Substantia nigra (tissue), 51 donors: ENCODE measurements at places on chromosomes 5 and 9.

DNA sequence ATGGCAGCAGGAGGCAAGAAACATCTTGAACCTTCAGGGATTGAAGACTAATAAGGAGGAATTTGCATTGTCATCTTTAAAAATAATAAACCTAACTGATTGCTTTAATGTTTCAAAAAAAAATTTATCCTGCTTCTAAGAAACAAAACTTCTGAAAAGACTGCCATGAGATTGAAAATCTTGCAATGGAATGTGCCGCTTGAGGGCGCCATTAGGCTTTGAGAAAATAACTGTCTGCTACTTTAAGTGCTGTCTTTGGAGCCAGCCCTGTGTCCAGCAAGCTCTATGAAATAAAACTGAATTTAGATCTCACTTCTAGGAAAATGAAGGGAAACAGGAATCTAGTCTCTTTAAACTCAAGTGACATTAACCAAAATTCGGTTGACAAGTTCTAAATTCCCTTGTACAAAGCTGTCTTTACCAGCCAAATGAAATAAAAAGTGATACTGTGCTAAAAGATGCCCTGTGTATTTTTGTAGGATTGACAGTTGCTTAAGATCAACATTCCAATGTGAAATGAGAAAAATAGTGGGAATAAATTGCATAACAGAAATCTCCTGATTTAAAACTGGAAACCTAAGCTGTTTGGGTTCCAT is 79.4 kb downstream of the ESM1 start:
- DNase-seq, result no peak

DNA sequence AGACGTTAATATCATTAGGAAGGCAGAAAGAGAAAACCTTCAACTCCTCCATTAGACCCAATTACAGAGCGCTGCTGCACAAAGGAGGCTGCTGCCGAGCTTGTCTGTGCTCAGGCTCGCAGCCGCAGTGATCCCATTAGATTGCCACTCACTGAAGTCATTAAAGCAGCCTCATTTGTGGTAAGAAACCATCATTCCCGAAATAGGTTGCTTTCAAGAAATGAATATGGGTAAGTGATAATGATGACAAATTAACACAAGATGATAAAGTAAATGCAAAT is 137.2 kb downstream of the CAVIN4 start:
- DNase-seq, result no peak

GRCh38 chr5:151741678-151742423 is 16.6 kb downstream of the ATOX1 start:
- DNase-seq, result no peak

GRCh38 chr5:16805486-16805885 is 130.6 kb downstream of the MYO10 start:
- no peak for DNase-seq

DNA sequence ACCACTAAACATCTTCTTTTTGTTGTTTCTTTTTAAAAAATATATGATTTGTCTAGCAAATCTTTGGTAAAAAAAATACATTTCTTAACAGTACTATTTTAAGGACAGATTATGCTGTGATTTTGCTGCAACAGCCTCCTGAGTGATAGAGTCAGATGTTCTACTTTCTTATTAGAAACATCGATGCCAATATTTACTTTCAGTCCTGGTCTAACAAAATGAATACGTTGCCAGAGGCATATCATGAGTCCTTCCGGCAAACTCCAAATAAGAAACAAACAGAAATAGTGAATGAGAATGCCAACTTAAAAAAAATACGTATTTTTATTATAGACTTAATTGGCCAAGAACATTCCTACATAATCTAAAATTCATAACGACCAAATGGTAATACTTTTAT is 371.5 kb downstream of the ADGRV1 start:
- no peak for DNase-seq

DNA sequence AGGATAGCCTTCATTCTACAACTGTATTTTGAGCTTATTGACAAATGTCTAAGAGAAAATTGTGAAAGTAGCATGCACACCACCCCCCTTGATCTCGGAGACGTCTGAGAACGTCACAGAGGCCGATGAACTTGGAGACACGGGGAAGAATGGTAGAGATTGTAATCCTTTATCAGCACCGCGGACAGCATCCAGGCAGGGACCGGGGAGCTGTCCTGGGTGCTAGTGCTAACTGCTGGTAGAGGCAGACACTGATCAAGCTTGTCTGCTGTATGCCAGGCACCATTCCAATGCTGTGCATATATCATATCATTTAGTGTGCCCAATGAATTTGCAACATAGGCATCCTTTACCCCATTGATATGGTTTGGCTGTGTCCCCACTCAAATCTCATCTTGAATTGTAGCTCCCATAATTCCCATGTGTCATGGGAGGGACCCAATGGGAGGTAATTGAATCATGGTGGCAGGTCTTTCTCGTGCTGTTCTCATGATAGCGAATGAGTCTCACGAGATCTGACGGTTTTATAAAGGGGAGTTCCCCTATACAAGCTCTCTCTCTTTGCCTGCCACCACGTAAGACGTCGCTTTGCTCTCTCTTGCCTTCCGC is 98.8 kb downstream of the LHX2 start:
- DNase-seq, result peak; percentile 40

DNA sequence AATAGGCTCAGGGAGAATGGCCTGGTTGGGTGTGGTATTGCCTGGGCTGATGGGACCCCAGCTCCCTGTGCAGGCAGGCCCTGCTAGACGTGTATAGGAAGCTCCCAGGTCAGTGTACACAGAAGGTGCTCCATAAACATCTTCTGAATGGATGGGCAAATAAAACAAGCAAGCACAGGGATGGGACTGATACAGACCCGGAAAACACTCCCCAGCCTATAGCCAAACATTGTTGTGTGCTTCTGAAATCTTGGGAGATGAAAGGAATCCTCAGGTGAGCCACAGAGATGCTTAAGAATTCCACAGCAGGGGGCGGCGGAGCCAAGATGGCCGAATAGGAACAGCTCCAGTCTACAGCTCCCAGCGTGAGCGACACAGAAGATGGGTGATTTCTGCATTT is 151.8 kb downstream of the ENTREP1 start:
- no peak for DNase-seq

GRCh38 chr5:62143268-62144229 is 162.5 kb upstream of the KIF2A start:
- DNase-seq, result no peak

DNA sequence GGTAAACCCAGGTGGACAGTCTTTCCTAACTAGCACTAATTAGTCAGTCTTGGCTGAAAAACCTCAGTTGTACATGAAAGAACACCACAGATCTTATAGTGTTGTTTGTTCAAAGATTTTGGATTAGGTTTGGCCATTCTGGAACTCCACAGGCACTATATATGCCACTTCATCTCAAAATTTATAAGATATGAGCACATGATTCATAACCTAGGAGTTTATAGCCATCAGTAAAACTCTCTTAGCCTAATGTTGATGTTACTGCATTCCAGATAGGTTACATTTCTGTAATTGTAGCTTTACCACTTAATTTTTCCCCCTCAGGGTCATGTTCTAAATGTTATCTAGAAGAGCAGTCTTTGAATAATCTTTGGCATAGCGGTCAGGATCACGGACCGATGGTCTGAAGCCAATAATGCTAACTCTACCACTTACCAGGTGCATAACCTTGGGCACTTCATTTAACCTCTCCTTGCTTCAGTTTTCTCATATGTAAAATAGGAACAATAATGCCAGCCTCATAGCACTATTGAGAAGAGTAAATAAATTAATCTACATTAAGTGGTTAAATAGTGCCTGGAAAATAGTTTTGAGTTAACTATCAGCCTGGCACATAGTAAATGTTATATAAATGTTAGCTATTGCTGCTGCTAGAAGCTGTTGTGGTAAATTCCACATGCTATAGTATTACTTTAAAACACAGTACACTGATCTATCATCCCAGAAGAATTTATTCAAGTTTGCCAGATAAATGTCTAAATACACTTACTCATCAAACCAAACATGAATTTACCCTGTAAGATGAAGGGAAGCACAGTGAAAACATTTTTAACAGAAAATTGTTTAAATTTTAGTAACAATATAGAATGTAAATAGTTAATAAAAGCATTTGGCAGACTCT is 743.9 kb downstream of the NR2F1-AS1 start:
- DNase-seq, result no peak

DNA sequence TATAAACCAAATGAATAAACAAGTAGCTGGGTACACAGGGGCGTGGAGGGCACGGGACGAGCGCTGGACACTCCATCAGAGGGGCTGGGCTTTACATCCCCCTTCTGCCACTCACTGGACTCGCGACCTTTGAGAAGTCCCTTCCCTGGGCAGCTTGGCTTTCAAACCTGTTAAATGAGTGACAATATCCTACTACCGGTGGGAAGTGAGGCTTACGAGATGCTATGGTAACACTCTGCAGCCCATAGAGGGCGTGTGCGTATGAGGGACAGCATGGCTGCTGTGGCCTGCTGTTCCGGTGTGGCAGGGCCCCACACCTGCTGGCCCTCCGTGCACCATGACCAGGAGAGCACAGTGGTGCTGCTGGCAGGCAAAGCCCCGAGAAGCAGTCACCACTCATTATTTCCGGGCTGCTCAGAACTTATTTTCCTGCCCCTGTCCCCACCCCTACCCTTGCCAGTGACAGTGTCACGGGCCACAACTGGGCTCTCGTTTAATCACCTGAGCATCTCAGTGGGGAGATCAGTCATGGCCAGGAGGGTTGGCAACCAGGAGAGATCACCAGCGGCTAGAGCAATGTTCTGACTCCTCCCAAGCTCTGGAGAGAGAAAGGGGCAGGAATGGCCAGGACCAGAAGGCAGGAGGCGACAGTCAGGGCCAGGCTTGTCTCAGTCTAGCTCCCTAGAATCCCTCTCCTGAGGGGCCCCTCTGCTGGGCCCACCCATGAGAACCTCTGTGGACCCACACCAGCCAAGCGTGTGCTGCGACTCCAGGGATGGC is 10.5 kb downstream of the CLTB start:
- DNase-seq, result no peak

- DNase-seq, result no peak
These were observed 170.7 kb downstream of the MAPKAP1 start for GRCh38 chr9:125536167-125536772.

GRCh38 chr9:14497476-14497875 is 183.5 kb upstream of the NFIB start:
- no peak for DNase-seq

DNA sequence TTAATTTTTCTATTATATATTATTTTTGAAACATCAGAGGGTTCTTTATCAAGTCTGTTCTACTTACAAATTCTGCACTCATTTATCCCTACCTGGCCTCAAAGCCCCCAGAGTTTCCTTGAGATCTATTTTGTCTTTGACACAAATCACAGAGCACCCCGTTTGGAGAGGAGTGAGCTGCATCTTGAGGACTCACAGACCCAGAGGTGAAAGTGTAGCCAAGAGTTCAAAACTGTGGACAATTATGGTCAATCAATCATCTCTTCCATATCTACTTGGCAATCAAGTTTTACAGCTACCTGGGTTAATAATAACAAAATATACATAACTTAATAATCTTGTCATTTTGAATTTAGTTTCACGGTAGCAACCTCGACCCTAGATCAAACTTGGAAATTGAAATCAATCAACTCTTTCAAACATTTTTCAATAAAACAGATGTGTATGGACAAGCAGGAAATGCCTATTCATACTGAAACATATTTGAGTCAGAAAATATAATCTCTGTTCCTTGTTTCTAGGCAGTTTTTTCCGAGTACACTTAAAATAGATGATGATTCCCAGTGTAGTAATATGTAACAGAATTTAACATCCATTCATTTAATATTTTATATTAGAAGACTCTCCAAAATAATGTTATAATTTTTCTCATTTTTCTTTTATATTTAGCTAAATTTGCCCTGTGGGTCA is 13.7 kb upstream of the SYK start:
- no peak for DNase-seq

DNA sequence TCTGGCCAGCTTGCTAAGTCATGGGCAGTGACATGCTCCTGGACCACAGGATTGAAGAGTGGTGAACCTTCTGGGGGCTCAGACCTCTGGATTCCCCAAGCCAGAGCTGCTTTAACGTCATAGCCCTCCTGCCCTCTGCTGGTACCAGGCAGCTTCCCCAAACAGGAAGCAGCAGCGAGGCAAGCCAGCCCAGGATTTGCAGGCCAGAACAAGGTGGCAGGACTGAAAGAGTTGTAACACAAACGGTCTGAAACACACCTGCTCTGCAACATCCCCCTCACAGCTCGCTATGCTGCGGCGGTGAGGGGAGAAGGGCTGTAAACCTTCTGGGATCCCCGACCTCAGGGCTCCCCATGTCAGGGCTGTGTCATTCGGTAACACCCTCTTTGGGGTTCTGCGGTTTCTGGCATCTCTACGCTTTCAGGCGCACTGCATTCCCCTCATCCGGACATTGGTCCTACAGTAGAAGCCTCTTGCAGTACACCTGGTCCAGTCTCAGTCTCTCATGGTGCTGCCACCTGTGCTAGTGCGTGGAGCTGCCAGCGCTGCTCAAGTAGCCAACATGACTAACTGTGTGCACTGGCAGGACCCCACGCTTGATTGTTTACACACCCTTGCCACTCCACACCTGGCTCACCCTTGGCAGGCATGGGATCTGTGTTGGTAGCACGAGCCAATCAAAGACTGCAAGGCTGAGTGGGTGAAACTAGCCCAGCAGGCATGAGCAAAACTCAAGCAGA is 893.3 kb downstream of the PTPRD start:
- DNase-seq, result no peak

DNA sequence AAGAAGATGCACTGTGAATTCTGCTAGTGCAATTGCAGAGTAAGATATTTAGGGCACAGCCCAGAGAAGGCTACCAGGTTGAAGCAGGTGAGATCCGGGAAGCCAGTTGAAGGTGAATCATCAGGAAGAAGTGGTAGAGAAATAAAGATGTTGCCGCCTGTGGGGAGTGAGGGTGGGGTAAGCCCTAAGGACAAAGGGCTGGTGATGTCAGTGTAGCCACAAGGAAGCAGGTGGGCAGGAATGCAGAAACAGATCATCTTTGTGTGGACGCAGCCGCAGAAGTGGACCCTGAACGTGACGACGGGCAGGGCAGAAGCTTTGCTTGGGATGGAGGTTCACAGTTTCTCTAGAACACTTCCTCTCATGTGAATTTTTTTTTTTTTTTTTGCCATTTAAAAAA is 164.2 kb downstream of the ACTL7B start:
- no peak for DNase-seq

GRCh38 chr5:136042665-136043121 is 13.9 kb downstream of the TGFBI start:
- DNase-seq, result no peak

DNA sequence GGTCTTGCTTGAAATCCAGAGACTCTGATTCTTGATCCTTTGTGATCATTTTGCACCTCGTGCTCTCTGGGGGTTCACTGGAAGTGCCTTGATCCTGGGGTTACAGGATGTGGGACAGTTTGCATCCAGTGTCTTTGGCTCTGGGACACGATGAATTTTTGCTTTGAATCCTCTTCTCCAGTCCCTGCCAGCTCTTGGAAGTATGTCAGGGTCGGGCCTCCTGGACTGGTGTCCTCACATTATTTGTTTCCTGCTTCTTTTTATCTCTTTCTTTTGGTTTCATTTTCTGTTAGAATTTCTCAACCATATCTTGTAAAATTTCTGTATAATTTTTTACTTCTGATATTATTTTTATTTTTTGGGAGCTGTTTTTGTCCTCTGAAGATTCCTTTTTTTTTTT is 34.2 kb downstream of the SECISBP2 start:
- no peak for DNase-seq
